GM03348 (cell line): ENCODE measurements at places on chromosomes 12 and 14.

GRCh38 chr14:31357279-31357678 lies 63.1 kb downstream of the HEATR5A start:
- DNase-seq, result no peak

DNA sequence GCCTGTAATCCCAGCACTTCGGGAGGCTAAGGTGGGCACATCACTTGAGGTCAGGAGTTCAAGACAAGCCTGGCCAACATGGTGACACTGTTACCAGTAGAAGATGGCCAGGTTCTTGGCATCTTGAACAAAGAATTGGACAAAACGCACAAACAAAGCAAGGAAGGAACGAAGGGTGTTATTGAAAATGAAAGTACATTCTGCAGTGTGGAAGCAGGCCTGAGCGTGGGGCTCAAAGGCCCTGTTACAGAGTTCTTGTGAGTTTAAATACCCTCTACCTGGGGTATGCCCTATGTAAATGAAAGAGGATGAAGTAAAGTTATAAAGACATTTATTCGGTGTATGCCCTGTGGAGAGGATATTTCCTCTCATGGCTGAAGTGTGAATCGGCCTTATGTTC lies 20.8 kb upstream of the CDK17 start:
- DNase-seq, result no peak

DNA sequence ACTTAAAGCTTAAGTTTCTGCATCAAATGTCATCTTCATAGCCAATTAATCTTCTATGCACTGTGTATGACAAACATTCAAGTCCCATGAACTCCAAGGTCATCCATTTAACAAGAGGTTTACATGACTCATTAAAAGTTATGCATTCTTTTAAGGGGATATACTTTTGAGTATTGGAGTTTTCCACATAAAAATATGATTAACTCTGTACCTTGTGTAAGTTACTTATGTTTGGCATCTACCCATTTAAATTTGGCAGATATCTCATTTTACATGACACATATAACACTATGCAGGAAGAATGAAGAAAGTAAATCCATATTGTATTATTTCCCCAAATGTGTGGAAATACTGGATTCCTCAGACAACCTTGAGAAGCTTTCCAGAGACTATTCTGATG lies 240.2 kb downstream of the PAX9 start:
- no peak for DNase-seq

GRCh38 chr12:28987538-28988324 lies 161.3 kb upstream of the FAR2 start:
- DNase-seq, result no peak

GRCh38 chr12:46071769-46072624 lies 81.6 kb upstream of the SCAF11 start:
- DNase-seq, result peak; percentile 87

DNA sequence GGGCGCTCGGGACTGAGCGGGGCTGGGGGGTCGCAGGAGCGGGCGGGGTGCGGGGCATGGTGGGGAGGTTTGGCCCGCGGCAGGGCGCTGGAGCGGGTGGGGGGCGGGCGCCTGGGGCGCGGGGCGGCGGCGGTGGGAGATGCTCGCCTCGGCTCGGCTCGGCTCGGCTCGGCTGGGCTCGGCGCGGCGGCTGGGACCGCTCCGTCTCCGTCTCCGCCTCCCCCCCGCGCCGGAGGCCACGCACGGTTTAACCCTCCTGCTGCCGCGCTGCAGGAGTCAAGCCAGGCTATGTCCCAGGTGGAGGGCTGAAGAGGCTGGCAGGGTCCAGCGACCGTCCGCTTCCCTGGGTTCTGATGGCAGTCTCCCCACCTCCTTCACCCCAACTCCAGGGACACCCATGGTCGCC lies at the start of gene PIANP:
Gene PIANP, minus strand, starts transcription at position 170 of the 406 bp plus-strand sequence. CDS start 2,754 bp downstream, outside the sequence.
- peak; percentile 73 for DNase-seq

- no peak for DNase-seq
Measured at GRCh38 chr14:67721875-67722274, 20.2 kb downstream of the RDH12 start.
